Activated T-cell treated with anti-CD3 and anti-CD28 coated beads, Interleukin-2, amount 50 U/mL, for 24 hours (primary cell): ENCODE measurements at places on chromosomes 5 and 9.

DNA sequence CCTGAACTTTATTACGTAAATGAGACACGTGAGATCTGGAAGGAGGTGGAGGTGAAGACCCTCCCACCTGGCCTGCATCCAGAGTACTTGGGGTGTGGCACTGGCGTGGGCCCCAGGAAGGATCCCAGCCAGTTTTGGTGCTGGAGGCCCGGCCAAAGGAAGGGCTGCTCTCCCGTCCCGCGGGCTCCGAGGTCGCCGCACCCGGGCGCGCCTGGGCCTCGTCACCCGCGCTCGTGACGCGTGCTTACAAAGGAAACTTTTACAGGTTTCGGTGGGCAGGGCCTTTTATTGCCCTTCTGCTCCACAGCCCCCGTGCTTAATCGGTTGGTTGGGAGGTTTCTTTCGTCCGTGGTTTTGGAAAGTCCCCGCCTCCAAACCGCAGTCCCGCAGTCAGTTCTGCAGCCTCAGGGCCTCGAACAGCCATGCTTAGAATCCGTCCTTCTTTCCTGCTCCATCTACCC, 29.2 kb downstream of the CDKN2A start:
- peaks cover 7% of the 10 kb centered on the region for H3K36me3 ChIP-seq
- peaks cover 95% of the 10 kb centered on the region for H3K27me3 ChIP-seq
- H3K27ac ChIP-seq, result peak overlapping the region; percentile 50
- H3K4me1 ChIP-seq, result peaks cover 29% of the 10 kb centered on the region
- peak overlapping the region; percentile 59 for H3K4me3 ChIP-seq
- peak; percentile 64 for DNase-seq

DNA sequence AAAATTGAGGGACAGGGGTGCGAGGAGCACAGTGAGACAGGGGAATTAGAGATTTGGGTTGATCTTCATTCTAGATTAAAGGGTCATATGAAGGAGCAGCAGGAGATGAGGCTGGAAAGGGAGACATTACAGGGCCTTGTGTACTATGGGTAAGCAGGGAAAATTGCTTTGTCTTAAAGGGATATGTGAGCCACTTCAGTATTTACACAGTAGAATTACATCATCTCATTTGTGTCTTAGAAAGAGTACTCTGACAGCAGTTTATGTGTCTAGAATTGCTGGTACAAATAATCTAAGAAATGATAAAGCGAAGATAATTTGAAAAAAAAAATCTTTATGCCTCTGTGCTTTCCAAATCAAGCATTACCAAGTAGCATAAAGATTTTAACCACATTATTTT, 287.0 kb upstream of the ARRDC3 start:
- H3K4me3 ChIP-seq, result no peak overlapping the region
- no peaks in the 10 kb centered on the region for H3K4me1 ChIP-seq
- DNase-seq, result no peak
- H3K36me3 ChIP-seq, result no peaks in the 10 kb centered on the region
- H3K27me3 ChIP-seq, result no peaks in the 10 kb centered on the region
- H3K27ac ChIP-seq, result no peak overlapping the region

DNA sequence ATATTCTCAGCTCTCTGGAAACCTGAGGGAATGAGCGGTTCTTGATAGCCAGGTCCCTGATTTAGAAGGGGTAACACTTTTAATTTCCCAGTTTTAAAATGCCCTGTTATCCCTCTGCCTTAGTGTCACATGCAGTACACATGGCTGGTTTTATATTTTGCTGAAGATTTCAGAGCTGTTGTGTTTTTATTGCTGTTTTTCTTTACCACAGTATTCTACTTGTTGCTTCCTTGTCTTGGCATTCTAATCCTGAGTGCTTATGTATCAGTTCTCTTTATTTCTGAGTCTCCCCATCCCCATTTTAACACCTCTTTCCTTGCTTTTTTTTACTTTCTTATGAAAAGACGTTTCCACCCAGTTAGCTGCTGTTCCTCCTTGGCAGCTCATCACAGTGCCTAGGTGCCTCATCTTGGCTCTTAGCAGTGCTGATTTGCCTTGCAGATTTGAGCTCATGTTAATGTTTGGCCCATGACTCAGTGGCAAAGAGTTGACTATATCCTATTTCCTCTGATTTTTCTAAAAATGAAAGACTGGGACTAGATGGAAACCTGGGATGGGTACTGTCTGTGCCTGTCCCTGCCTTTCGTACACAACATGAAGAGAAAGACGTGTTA, 3.7 kb downstream of the MTRR start:
- peak overlapping the region; percentile 72 for H3K27ac ChIP-seq
- DNase-seq, result no peak
- peaks cover 71% of the 10 kb centered on the region for H3K4me1 ChIP-seq
- H3K27me3 ChIP-seq, result no peaks in the 10 kb centered on the region
- peak overlapping the region; percentile 53 for H3K4me3 ChIP-seq

DNA sequence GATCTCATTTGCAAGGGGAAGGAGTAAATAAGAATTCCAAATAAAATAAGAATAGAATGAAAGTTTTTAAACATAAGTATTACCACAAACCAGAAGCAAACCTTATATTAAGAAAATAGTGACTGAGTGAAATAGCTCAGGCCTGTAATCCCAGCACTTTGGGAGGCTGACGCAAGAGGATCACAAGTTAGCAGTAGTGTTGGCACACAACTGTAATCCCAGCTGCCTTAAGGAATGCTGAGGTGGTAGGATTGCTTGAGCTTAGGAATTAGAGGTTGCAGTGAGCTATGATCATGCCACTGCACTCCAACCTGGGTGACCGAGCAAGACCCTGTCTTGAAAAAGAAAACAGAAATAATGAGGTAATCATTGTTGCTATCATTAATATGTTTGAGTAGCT, 47.0 kb downstream of the APC start:
- no peak for DNase-seq
- H3K4me3 ChIP-seq, result no peak overlapping the region
- peaks cover 2% of the 10 kb centered on the region for H3K4me1 ChIP-seq
- H3K27me3 ChIP-seq, result no peaks in the 10 kb centered on the region
- H3K36me3 ChIP-seq, result peaks cover 40% of the 10 kb centered on the region

DNA sequence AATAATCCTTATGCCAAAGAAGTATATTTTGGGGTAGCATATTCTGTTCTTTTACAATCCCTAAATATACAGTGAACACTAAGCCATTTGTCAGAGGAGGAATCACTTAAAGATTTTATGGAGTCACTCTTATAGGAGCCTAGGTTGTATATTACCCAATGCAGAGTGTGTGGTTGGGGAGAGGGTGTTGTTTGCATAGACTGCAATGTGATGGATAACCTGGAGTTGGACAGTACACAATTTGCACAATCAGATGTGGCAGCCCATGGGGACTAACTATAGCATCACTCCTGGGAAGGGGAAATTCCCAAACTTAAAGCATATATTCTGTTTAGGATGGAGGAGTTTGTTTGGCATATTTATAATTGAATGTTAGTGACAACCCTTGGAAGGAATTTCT, 9.6 kb upstream of the NDFIP1 start:
- no peak for DNase-seq
- H3K4me3 ChIP-seq, result no peak overlapping the region
- H3K36me3 ChIP-seq, result no peaks in the 10 kb centered on the region
- peak overlapping the region; percentile 33 for H3K27ac ChIP-seq
- peaks cover 69% of the 10 kb centered on the region for H3K4me1 ChIP-seq

- no peaks in the 10 kb centered on the region for H3K4me1 ChIP-seq
- no peaks in the 10 kb centered on the region for H3K27me3 ChIP-seq
- H3K4me3 ChIP-seq, result no peak overlapping the region
- H3K36me3 ChIP-seq, result peaks cover 73% of the 10 kb centered on the region
Measured at GRCh38 chr5:55286411-55286933, 21.0 kb downstream of the DHX29 start.

DNA sequence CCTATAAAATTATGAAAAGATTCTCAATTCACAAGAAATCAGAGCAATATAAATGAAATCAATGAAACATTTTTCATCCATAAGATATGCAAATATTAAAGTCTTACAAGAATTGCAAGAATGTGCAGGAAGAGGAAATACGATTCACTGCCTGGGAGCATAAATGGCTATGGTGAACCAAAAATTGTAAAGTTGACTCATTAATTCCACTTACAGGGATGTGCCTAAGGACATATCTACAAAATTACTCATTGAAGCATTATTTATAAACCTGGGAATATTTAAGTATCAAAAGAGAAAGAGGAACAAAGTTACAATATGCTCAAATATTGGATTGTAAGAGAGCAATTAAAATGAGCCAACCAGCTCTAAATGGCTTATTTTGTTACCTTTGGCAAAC, 6.9 kb upstream of the NIPSNAP3A start:
- no peaks in the 10 kb centered on the region for H3K27me3 ChIP-seq
- DNase-seq, result no peak
- H3K27ac ChIP-seq, result no peak overlapping the region
- no peak overlapping the region for H3K4me3 ChIP-seq

DNA sequence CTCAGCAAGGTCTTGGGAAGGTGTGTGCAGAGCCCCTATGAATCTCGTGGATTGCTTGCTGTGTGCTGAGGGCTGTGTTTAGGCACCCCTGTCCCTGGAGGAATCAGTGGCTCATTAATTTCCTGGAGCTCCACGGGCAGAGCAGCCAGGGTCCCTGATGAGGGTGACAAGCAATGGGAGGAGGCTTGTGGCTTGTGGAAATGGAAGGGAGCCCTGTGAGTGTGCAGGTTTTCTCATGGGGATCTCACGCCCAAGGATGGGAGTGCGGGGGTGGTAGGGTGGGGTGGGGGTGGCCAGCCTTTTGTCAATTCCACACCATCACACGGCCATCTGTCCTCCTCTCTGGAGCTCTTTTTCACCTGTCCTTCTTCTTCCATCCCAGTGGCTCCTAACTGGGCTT, 25.3 kb downstream of the PHF2 start:
- H3K4me1 ChIP-seq, result peaks cover 56% of the 10 kb centered on the region
- no peak for DNase-seq
- H3K27ac ChIP-seq, result no peak overlapping the region
- H3K4me3 ChIP-seq, result no peak overlapping the region

GRCh38 chr9:7144265-7145046, 386.7 kb downstream of the KDM4C start:
- no peaks in the 10 kb centered on the region for H3K27me3 ChIP-seq
- no peak for DNase-seq

- H3K4me3 ChIP-seq, result no peak overlapping the region
- H3K27me3 ChIP-seq, result no peaks in the 10 kb centered on the region
- H3K27ac ChIP-seq, result peak overlapping the region; percentile 4
- H3K36me3 ChIP-seq, result no peaks in the 10 kb centered on the region
- H3K4me1 ChIP-seq, result peaks cover 22% of the 10 kb centered on the region
Measured at GRCh38 chr5:139488260-139488659, 5.7 kb upstream of the STING1 start.

- DNase-seq, result no peak
- no peaks in the 10 kb centered on the region for H3K4me1 ChIP-seq
- no peaks in the 10 kb centered on the region for H3K36me3 ChIP-seq
- H3K27ac ChIP-seq, result no peak overlapping the region
- no peak overlapping the region for H3K4me3 ChIP-seq
Measured at GRCh38 chr9:101479338-101480030, 43.9 kb upstream of the ALDOB start.

GRCh38 chr9:16180546-16180945, 627.7 kb downstream of the CCDC171 start:
- no peaks in the 10 kb centered on the region for H3K27me3 ChIP-seq
- H3K36me3 ChIP-seq, result no peaks in the 10 kb centered on the region
- H3K4me3 ChIP-seq, result no peak overlapping the region
- no peak for DNase-seq
- H3K27ac ChIP-seq, result no peak overlapping the region
- H3K4me1 ChIP-seq, result peaks cover 12% of the 10 kb centered on the region

- peaks cover 82% of the 10 kb centered on the region for H3K36me3 ChIP-seq
- peaks cover 79% of the 10 kb centered on the region for H3K4me1 ChIP-seq
- peak overlapping the region; percentile 61 for H3K4me3 ChIP-seq
Measured at GRCh38 chr9:129934041-129934591, 98.9 kb downstream of the USP20 start.

GRCh38 chr5:134224888-134225779, 739 bp downstream of the PPP2CA start:
- peaks cover 61% of the 10 kb centered on the region for H3K36me3 ChIP-seq
- DNase-seq, result peak; percentile 79
- peak overlapping the region; percentile 99 for H3K27ac ChIP-seq
- H3K4me1 ChIP-seq, result peaks cover 63% of the 10 kb centered on the region

DNA sequence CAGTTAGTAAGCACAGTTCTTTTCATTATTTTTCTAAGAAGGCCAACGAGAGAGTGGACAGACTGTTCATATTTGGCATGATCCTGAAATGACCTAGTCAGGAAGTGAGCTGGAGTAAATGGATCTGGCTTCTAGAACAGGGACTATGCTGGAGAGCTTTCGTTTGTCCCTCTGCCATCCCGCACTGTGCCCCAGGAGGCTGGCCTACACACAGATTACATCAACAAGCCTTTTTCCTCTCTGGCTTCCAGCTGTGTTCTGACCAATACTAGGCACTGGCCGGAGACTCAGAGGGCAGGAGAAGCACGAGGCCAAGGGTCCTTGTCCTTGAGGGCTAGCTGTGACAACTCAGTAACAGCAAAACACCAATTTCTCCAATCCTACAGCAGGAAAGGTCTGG, 127.8 kb downstream of the MED27 start:
- no peaks in the 10 kb centered on the region for H3K27me3 ChIP-seq
- no peak overlapping the region for H3K27ac ChIP-seq
- H3K36me3 ChIP-seq, result peaks cover 16% of the 10 kb centered on the region

DNA sequence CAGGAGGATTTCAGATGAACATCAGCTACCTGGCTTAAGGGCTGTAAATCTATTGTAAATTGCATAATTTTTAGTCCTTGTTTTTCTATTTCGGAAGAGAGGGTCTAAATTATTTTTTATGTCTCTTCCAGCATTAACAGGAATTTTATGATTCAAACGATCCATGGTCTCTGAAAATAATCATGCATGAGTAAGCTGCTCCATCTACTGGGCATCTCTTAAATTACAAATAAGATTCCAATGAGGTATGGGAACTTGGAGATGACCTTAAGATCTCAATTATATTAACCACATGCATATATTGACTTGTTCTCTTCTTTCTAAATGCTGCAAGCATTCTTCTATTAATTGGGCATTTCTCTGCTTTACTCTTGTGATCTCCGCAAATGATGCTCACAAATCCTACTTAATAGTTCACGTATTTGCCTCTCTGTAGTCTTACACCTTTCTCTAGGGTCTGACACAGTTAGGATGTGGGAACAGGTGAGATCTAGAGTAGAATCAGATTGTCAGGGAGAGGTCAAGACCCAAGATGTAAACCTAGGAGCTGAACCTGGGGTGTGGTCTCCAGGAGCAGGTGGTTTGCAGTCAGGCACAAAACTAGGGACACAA, 86.9 kb downstream of the NUDT12 start:
- no peak overlapping the region for H3K27ac ChIP-seq
- H3K27me3 ChIP-seq, result peaks cover 18% of the 10 kb centered on the region
- H3K4me3 ChIP-seq, result no peak overlapping the region
- no peaks in the 10 kb centered on the region for H3K4me1 ChIP-seq
